T-helper 22 cell (primary cell): ENCODE measurements at places on chromosomes 6 and 20.

- DNase-seq, result no peak
Measured at GRCh38 chr20:48615871-48616270, 211.9 kb downstream of the PREX1 start.

DNA sequence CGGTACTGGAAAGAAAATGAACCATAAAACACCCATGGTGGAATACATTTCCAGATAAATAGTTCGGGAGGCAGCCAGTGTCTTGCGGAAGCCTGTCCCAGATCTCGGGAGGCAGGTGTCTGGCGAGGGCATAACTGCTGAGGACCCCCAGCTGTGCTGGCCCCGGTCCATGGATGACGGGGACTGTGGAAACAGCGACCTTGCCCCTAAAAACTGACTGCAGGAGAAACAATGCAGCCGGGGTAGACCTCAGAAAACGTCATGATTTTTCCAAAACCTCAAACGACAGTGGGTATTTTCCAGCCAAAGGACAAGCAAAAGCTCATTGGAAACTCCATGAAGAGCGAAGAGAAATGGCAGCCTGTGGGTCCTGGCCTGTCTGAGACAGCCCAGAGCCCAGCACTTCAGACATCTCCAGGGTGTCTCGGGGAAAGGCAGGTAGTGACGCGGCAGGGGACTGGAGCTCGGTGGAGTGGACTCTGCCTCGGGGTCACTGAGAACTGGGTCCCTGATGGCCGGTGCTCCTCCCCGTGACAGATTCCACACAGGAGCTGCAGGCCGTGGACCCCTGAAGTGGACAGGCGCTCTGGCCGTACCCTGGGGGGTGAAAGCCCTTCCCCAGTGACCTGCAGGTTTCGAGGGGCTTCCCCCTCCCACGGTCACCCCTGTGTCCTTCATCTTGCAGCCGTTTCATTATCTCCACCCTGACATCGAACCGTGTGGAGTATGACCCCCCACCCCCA is 188.6 kb downstream of the SYNDIG1 start:
- DNase-seq, result no peak

DNA sequence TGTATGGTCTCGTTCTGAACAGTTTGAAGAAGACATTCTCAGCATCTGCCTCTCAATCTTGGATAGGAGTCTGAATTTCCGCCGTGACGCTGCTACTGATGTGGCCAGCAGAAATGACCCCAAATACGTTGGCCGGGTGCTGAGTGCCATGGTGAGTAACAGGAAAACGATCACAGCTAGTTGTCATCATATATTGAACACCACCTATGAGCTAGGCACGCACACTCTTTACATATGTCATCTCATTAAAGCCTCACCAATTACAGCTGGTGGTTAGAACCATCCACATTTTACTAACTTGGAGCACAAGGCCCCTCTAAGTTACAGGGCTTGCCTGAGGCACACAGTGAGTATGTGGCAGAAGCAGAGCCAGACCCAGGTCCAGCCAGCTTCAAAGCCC is 17.1 kb downstream of the TGM3 start:
- no peak for DNase-seq

DNA sequence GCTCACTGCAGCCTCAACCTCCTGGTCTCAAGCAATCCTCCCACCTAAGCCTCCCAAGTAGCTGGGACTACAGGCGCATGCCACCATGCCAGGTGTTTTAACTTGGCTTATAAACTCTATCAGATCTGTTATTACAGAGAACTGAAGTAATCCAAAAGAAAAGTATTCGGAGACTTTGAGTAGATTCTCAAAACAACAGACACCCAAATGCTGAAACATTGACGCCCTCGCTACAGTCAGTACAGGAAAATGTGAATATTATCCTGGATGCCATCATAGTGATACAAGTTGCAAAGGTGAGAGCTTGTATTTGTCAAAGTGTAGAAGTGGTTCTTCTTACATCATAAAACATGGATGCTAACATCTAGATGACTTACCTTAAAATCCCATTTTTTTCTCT is 108.7 kb upstream of the EDN1 start:
- no peak for DNase-seq

GRCh38 chr20:19260412-19261090 is 48.1 kb downstream of the SLC24A3 start:
- no peak for DNase-seq

- DNase-seq, result no peak
Measured at GRCh38 chr6:10613723-10614122, 80.7 kb downstream of the C6orf52 start.

DNA sequence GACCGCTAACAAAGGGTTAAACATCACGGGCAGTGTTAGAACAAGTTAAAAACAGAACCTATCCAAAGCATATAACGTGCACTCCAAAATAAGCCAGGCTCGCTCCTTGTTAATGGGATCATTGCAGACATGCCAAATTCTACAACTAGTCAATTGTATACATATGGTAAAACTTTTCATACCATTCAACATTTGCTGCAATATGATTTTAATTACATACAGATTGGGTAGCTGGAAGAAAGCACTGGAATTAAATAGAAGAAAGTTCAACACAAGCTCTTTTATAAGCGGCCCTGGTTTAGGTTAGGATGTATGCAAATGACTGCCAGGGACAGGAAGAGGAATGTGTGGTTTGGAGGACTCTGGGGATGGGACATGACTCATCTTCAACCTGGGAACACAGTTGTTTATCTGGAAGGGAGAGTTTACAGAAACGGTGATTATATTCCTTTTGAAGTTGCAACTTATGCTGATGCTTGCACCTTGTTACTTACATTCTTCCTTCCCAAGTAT is 62.5 kb upstream of the TIAM2 start:
- DNase-seq, result no peak

GRCh38 chr6:150527100-150527499 is 72.6 kb upstream of the PLEKHG1 start:
- DNase-seq, result no peak

DNA sequence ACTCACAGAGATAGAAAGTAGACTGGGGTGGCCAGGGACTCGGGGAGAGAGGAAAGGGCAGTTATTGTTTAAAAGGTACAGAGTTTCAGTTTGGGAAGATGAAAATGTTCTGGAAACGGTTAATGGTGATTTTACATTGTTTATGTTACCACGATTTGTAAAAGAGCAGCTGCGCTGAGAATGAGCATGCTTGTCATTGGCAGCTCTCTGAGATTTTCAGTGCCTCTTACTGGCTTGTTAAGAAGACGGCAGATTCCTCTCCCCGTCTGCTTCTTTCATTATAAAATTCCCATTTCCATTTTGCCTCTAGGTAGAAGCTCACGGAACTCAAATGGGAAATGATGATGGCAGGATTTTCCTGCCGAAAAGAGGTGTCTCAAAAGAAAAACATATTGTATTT is 39.7 kb upstream of the PPP1R3G start:
- DNase-seq, result no peak

DNA sequence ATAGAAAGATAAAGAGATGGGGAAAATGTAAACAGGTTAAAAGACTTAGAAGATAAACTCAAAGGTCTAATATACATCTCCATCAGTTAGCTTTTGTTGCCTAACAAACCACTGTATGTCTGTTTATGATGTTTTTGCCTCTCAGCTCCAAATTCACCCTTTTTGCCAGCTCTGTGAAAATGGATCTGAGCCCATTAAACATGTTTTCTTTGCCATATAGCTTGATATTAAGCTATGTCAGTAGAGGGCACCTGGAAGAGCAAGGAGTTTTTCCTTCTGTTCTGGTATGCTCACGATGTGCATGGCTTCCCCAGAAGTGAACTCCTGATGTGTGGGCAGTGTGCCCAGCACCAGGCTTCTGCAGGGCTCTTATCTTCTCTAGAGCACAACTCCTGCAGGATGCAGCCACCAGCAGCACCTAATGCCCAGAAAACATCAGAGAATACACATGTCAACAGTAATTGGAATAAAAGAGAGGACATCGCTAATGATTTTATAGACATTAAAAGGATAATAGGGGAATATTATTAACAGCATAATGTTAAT is 14.6 kb upstream of the SNX9 start:
- DNase-seq, result no peak

DNA sequence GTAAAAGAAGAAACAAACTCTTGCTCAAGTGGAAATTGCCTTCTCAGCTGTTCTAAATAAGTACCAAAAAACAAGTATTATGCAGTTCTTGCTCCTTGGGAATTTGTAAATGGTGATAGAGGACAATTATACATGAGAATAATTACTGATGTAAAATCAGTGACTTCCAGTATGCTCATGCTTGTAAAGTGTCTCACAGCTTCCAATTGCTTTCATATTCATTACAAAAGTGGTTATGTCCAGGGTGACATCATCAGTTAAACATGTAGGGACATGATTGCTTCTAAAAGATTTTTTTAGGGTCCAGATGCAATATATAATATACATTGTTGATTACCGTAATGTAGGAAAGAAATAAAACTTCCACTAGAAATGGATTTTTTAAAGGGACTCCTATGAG is 122.8 kb upstream of the B3GAT2 start:
- DNase-seq, result no peak

DNA sequence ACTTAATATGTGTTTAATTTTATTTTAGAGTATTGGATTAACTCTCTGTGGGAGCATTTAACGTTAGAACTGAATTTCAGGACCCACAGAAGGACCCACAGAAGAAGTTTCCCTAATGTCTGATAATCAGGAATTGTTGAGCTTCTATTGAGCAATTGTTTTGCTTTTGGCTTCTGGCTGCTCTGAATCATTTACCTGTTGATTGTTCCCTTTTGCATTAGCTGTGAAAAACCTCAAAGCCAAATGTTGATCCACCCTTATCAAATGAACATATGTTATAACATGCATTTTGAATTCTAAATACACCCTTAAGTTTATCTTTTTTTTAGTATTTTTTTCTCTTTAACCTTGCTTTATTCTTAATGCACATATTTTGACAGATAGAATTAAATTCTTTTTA is 393.5 kb downstream of the LAMA2 start:
- no peak for DNase-seq

DNA sequence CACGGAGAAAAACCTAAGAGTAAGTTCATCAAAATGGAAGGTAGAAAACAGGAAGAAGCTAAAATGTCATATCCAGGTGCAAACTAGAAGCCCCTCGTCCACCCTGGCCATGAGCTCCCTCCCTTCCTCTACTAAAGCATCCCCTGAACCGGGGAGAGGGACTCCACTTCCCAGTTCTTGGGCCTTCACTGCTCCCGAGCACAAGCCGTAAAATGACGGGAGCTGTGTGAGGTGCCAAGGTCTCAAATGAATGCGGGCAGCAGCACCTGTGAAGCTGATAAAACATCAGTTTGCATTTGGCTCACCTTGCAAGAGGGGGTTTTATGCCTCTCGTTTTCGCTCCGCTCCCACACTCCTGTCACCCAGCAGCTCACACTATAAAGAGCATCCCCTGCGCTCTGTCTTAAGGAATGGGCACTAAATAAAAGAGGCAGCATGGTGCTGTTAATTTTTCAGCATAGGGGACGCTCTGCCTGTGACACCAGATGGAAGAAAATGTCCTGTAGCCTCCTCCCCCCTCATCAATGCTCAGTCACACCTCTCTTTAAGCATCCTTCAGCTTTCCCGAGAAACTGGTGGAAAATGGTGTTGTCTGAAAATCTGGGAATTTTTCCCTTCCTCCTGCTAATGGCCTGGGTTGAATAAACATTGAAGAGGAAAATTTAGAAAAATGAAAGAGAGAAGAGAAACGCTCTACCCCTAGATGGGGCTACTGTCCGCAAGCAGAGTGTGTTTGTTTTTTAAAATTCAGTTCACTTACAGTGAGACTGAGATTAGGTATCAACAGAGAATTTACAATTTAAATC is 563.0 kb upstream of the AGPAT4 start:
- no peak for DNase-seq

DNA sequence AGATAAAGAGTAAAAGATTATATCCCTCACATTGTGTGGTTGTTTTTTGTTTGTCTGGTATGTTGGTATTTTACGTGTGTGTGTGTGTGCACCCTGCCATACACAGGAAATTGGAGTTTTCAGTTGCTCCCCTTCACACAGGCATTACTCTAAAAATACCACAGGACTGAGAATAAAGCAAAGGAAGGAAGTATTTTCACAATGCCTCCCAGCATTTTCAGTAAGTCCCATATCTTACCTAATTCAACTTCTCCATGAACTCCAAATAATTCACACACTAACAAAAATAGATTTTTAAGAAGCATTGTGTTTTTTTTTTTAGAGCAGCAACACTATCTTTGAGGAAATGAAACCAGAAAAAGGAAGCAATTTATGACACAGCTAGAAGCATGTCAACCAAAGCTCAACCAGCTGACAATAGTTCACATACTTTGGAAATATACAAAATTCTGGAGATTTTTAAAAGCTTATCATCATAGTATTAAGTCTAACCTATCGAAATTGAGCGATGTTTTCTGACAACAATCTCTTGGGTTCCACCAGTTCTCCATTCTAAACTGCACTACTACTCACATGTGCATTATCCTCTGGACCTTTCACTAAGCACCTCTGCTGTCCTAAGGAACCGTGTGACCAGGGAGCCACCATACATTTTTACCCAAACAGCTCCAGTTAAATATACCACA is 2.1 kb downstream of the UBE2J1 start:
- DNase-seq, result no peak

DNA sequence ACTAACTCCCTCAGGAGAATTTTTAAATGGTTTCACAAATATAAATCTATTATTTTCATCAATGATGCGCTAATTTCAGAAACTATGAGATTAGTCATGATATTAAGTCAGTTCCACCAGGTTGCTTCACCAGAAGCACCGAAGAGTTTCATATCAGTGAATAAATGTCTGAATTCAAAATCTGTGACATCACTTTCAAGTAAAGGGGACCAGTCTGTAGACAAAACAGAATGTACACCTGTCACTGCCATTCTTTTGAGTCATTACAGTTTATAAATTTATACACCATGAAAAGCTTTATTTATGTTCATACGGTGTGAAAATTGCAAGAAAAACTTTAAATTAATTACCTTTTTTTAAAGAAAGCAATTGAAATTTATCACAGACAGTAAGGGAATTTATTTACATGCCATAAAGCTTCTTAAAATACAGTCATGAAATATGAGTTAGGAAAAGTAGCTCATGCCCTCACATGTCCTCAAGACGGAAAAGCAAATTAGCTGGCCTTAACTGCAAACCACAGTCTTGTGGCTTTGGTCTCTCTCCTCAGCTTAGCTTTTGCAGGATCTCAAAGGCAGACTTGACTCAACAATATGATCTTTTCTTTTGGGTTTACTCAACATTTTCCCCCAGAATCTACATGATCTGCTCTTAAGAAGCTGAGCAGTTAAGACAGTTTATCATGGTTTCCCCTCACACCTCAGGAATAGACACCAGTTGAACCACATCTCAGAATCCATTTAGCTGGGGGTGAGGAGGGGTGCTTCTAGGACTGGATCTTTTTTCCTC is 177.7 kb upstream of the MCHR2 start:
- no peak for DNase-seq

- no peak for DNase-seq
Measured at GRCh38 chr6:48747040-48747439, 636.0 kb upstream of the PTCHD4 start.

- no peak for DNase-seq
Measured at GRCh38 chr6:80196906-80197305, 90.4 kb downstream of the BCKDHB start.
